ENCODE measurements at places on chromosomes 5 and 9.
A peak's percentile ranks its signal among the peaks of the same experiment; 100 is the strongest.

DNA sequence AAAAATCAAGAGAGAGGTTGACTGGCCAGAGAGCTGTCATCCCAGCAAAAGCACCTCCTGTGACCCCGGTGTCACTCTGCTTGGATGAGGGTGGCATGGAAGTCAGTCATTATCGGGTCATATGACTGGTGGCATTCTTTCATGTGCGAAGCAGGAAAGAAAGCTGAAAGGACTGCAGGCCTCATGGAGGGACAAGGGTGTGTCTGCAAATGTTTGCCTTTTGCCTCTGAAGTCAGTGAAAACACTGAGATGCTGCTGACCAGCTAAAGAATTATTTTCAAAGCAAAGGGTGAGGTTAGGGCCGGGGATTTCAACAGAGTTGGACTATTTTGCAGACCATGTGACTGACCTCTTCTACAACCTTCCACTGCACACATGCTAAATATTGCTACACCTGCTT is 298.3 kb downstream of the CSNK1G3 start:
- peak; percentile 55 for DNase-seq

DNA sequence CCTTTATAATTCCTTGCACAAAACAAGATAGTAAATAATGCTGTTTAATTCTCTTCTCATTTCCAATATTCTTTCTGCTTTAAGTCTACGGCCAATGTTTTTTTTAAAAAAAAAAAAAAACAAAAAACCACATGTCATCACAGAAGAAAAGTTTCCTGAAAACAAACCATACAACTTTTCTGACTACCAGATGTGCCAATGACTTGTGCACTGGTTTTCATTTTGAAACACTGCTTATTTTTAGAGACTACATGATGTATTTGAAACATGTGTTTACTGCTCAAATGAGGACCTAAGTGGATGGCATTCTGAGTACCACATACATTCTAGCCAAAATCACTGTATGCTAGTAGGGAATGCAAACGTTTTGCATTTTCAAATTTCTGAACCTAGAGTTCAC is 167.9 kb downstream of the GLIS3 start:
- no peak for DNase-seq

GRCh38 chr5:72434781-72435437 is 72.3 kb downstream of the ZNF366 start:
- no peak for DNase-seq

GRCh38 chr5:7419846-7420245 is 23.9 kb downstream of the ADCY2 start:
- DNase-seq = no peak

- no peak for DNase-seq
Observed at GRCh38 chr5:82620957-82621600, 342.9 kb upstream of the RPS23 start.

- peak; percentile 64 for DNase-seq
Observed at GRCh38 chr9:70257991-70258691, 637 bp upstream of the SMC5 start.

DNA sequence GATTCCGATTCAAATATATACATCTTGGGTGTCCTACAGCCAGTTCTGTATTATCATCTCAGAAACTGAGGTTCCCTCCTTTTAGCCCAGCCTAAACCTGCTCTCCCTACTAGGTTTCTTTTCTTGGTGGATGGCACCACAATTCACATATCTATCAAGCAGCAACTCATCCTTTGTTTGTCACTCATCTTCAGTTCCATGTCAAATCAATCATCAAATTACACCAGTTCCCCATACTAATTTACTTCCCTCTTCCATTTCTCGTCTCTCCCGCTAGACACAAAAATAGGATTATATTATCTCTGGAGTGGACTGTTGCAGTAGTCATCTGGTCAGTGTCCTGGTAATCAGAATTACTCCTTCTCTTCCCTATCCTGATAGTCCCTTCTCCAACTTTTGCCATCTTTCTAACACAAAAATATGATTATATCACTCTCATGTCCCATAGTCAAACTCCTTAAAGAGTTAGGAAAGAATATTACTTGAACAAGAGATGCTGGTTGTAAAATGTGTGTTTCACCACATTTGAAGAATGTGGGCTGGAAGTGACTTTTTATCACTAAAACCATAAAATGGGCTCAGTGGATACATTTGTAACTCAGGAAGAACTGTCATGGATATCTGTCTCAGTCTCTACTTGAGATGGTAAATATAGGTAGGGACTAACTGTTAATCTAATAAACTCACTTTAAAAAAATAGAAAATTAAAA is 69.1 kb upstream of the RICTOR start:
- DNase-seq = no peak

DNA sequence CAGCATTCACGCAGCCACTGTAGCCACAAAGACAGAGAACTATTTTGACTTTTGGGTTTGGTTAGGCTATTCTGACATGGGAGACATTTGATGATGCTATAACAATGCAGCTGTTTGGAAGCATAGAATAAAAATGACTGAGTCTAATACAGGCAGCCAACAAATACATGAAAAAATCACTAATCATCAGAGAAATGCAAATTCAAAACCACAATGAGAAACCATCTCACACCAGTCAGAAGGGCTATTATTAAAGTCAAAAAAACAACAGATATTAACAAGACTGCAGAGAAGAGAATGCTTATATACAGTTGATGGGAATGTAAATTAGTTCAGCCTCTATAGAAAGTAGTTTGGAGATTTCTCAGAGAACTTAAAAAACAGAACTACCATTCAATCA is 107.1 kb upstream of the POC5 start:
- no peak for DNase-seq

DNA sequence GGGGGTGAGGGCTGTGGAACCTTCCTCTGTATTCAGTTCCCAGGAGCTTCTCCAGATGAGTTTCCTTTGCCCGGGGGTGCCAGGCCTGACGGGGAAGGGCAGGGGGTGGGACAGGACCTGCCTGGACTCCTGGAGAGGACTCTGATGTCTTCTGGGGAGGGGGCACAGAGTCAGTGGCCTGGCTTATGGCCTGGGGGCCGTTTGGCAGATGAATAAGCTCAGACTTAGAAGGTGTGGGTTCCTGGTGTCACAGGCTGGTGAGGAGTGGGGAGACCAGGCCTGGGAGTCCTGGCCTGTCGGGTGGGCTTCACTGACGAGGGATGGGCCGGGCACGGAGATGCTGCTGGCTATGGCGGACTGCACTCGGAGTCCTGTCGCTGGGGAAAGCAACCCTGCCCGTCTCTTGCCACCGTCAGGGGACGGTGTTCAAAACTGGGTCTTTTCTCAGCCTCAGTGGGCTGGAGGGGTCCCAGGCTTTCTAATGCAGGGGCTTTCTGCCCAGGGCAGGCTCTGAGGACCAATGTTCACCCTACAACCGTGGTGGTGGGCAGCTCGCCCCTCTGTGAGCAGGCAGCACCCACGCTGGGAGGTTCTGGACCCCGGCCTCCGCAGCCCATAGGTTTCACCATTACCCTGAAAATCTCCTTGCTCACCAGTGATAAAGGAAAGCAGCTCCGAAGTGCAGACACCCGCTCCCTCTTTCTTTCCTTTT is 16.2 kb downstream of the COL5A1 start:
- DNase-seq = no peak

DNA sequence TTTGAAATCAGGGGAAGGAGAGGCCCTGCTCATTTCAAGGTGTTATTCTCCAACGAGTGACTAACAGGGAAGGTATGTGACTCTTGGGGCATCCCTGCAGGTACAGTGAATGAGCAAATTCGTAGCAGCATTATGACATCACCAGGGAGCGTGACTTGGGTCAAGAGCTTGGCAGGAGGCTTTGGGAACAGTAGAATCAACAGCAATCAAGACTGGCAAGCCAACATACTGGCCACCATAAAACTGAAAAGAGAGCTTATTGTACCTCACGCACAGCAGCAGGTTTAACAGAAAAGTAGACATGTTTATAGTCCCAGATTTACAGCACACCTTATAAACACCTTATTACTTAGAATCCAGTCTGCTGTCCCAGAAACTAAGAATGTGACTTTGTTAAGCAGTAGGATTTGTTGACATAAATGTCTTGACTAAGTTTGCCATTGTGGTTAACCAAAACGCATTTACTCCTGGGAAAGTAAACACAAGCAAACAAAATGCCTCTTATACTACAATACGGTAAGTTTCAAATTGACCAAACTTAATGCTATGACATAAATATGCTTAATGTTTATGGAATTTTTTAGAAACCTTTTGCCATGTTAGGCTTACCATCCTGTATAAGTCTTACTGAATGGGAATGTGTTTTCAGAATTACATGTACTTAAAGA is 297.8 kb downstream of the NPR3 start:
- no peak for DNase-seq

- no peak for DNase-seq
Observed at GRCh38 chr9:136907011-136907914, 20.9 kb downstream of the TRAF2 start.

GRCh38 chr9:131398204-131398603 is 4.3 kb downstream of the PRRC2B start:
- no peak for DNase-seq

GRCh38 chr9:71052287-71052686 is 69.1 kb downstream of the TRPM3 start:
- no peak for DNase-seq

DNA sequence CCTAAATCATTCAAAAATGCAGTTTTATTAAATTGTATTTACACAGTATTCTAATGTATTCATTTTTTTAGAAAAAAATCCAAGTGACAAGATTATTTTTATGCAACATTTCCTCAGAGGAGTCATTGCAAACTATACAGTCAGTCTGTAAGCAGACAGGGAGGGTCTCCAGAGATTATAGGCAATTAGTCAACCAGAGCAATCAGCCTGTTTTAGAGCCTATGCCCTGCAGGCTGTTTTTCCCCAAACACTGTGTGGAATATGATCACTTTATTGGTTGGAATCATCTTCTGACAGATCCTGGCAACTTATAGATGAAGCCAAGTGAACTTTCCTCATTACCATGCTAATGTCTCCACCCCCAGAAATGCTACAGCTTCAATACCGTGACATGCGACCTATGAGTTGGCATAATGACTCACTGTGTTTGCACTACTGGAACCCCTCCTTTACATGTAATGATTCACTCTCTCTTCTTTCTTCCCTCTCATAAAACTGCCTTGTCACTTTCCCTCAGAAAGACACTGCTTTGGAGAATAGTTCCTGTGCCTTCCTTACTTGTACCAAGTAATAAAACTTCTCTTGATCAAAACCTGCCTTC is 577.7 kb upstream of the FTMT start:
- DNase-seq = no peak

- no peak for DNase-seq
Observed at GRCh38 chr5:156598964-156599363, 251.1 kb upstream of the PPP1R2B start.

GRCh38 chr5:38764937-38765391 is 80.8 kb upstream of the OSMR start:
- peak; percentile 88 for DNase-seq

DNA sequence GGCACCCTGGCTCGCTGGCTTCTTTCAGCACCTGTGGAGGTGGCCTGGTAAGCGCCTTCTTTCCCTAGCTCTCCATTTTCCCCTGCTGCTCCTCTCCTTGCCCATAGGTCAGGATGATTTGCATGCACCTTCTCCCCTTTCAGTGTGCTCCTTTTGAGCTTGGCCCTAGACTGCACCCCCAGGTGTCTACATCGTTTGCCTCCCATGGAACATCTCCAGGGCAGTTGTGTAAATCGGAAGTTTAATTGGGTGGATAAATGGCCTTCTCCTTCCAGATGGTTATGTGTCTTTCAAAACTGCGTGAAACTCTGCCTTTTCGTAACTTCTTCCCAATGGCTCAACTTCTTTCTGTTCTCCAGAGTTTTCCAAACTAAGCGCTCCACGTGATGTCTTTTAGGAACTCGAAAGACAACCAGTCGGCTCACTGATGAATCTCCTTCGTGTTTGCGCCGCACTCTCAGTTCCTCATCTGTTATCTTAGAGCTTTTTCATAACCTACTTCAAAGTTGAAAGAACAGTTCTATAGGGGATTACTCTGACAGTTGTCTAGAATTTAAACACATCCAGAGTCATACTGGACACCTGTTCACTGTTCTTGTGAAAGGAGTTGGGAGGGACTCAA is 1.7 kb downstream of the ADAMTS19 start:
- no peak for DNase-seq

DNA sequence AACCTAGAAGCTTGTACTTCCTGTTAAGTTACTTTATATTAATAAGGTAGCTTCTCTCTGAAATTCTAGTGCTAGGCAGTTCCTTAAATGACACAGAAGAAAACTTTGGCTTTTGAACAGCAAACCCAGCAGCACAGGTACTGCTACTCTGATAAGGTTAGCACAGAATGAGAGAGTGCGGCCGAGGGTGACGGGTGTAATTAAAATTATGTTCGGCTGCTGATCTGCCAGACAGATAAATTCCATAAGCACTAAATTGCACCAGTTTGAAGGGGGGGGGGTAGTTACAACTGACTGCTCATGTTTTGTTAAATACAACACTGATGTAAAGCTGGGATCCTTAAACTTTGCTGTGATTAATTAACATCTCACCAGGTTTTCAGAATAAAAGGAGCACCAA is 475.1 kb downstream of the SPOCK1 start:
- DNase-seq = peak; percentile 54

GRCh38 chr5:158701406-158702177 is 398.1 kb downstream of the EBF1 start:
- no peak for DNase-seq

DNA sequence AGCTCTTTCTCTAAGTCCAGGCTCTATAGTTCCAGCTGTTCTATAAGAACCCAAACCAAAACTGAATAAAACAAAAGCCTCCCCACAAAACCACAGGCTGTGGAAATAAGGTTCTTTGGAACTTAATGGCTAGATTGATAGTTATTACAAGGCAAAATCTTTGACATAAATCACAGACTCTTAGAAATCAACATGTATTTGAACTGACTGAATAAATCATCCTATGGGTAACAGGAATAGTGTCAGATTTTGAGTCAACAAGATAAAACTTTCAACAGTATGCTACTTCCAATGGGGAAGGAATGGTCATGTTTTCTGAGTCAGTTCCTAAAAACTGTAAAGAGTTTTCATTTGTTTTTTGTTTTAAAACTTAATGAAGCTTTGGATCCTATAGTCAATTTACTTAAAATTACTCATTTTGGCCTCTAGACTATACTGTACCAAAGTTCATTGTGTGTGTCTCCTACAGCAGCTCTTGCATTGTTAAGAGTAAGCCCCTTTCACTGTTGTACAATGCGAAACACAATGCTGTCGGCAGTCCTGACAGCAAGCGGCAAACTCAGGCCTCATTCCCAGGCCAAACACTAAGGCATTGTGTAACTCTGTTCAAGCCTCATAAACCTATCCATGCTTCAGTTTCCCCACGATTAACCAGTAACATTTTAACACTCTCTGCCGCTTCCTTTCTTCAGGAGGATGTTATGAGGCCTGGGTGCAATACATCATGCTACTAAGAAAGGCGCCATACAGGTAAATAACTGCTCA is 134.1 kb downstream of the ARL15 start:
- DNase-seq = peak; percentile 79

- no peak for DNase-seq
Observed at GRCh38 chr9:119907056-119907455, 537.8 kb upstream of the BRINP1 start.

- DNase-seq = no peak
Observed at GRCh38 chr5:59380350-59380951, 513.1 kb downstream of the PDE4D start.

GRCh38 chr9:99171225-99172123 is 50.3 kb downstream of the ALG2 start:
- DNase-seq = no peak

GRCh38 chr9:133728856-133729616 is 9.1 kb downstream of the SARDH start:
- no peak for DNase-seq

- no peak for DNase-seq
Observed at GRCh38 chr5:8188874-8189565, 320.1 kb downstream of the MTRR start.

All from kidney (tissue), 22 donors.